CD4-positive, alpha-beta T cell (primary cell): ENCODE measurements at places on chromosomes 16 and 17.

GRCh38 chr17:73155410-73156165 is 9.2 kb upstream of the SSTR2 start:
- no peak overlapping the region for H3K27ac ChIP-seq
- H3K4me3 ChIP-seq, result no peak overlapping the region
- no peaks in the 10 kb centered on the region for H3K36me3 ChIP-seq
- no peak for DNase-seq
- peaks cover 6% of the 10 kb centered on the region for H3K27me3 ChIP-seq

GRCh38 chr17:79975498-79976134 is 60.1 kb downstream of the TBC1D16 start:
- H3K27ac ChIP-seq, result no peak overlapping the region
- H3K27me3 ChIP-seq, result no peaks in the 10 kb centered on the region
- peaks cover 1% of the 10 kb centered on the region for H3K4me1 ChIP-seq
- DNase-seq, result no peak
- H3K36me3 ChIP-seq, result no peaks in the 10 kb centered on the region
- H3K4me3 ChIP-seq, result no peak overlapping the region

GRCh38 chr16:66918803-66919568 is at the start of gene CDH16:
Gene CDH16 (minus strand): TSS chr16:66918885. CDS start chr16:66918065, 820 bp downstream.
- no peak within 1 kb of the TSS for H3K4me3 ChIP-seq
- H3K27me3 ChIP-seq, result peaks cover 13% of the 10 kb centered on the region
- H3K4me1 ChIP-seq, result peaks cover 4% of the 10 kb centered on the region
- no peak for DNase-seq
- H3K27ac ChIP-seq, result no peak within 1 kb of the TSS

GRCh38 chr16:80684136-80684765 is 120.1 kb downstream of the CDYL2 start:
- DNase-seq, result no peak
- no peaks in the 10 kb centered on the region for H3K27me3 ChIP-seq
- H3K4me1 ChIP-seq, result no peaks in the 10 kb centered on the region
- no peak overlapping the region for H3K4me3 ChIP-seq

GRCh38 chr16:7236824-7237410 is 95.7 kb upstream of the RBFOX1 start:
- no peak overlapping the region for H3K27ac ChIP-seq
- DNase-seq, result no peak
- no peaks in the 10 kb centered on the region for H3K36me3 ChIP-seq
- no peaks in the 10 kb centered on the region for H3K27me3 ChIP-seq

- no peak overlapping the region for H3K27ac ChIP-seq
- H3K4me3 ChIP-seq, result no peak overlapping the region
- H3K27me3 ChIP-seq, result no peaks in the 10 kb centered on the region
- no peaks in the 10 kb centered on the region for H3K36me3 ChIP-seq
- DNase-seq, result no peak
Measured at GRCh38 chr17:10821054-10821453, 16.8 kb downstream of the PIRT start.

- H3K27ac ChIP-seq, result peak overlapping the region; percentile 18
- no peak for DNase-seq
- peaks cover 35% of the 10 kb centered on the region for H3K4me1 ChIP-seq
- H3K4me3 ChIP-seq, result no peak overlapping the region
- H3K36me3 ChIP-seq, result peaks cover 57% of the 10 kb centered on the region
Measured at GRCh38 chr17:1360975-1361374, 39.0 kb downstream of the YWHAE start.

- no peaks in the 10 kb centered on the region for H3K27me3 ChIP-seq
- no peak overlapping the region for H3K4me3 ChIP-seq
- H3K27ac ChIP-seq, result no peak overlapping the region
- no peak for DNase-seq
- no peaks in the 10 kb centered on the region for H3K4me1 ChIP-seq
Measured at GRCh38 chr16:53031323-53031942, 21.3 kb downstream of the CHD9NB start.
